ENCODE measurements at places on chromosomes 13 and 19.

- DNase-seq, result peak; percentile 61
These were observed 186.2 kb downstream of the EFNB2 start for GRCh38 chr13:106349080-106349931.

DNA sequence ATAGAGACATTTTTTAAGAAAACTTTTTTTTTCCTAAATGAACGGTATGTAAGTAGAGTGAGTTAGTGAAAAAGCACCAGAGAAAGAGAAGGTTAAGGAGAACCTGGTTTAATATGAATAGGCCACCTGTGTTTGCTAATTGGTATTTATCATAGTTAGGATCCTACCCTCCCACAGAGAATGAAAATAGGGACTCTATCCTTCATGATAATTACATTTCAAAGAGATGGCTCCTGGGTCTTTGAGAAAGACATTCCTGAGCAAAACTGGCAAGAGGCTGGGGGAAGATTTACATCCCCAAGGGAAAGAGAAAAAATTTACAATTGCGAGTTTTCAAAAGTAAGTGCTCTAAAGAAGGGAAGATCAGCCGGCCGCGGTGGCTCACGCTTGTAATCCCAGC lies 1284.5 kb downstream of the SLITRK1 start:
- no peak for DNase-seq

DNA sequence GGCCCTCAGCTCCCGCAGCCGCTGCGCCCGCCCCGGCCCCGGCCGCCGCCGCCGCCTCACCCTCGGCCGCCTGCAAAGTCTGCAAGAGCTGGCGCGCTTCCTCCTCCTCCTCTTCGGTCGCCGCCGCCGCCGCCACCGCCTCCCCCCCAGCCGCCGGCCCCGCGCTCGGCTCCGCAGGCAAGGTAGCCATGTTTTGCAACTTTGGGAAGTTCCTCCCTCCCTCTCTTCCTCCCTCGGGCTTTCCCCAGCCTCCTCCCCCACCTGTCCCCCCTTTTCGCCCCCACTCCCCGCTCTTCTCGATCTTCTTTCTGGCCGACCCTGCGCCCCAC lies 433 bp downstream of the SIX5 start:
- no peak for DNase-seq

DNA sequence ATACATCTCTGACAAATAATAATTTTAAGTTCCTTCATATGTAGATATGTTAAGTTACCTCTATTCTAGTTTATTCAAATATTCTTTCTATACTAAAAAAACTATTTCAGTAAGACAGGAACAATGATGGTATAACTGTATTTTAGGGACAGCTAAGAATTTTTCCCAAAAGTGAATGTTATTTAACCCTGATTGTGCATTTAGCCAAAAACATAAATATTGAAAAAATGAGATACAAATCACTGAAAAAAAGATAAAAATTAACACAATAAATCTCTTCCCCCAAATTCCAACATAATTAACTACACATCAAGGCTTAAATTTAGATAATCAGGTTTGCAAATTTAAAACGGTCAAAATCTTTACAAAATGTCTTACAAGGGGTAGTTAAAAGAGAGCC lies 58.1 kb downstream of the KCNRG start:
- no peak for DNase-seq

- DNase-seq, result peak; percentile 87
These were observed at the start of gene MCOLN1 for GRCh38 chr19:7522072-7522922. Gene MCOLN1 (plus strand): TSS chr19:7522624. CDS start chr19:7522751, 127 bp downstream.

DNA sequence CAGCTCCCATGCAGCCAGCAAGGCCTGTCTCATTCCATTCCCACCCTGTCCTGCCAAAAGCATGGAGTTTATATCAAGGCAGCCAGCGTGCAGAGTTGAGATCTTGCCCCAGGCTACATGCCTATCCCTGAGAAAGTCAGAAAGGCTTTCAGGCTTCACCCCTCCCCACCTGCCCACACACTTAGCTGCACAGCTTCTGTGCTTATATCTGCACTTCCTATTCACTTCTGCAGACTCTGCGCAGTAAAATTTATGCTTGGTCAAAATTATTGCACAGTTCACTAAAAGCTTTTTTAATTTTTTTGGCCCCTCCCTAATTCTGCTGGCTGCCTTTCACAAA lies 12.5 kb upstream of the ZNF675 start:
- DNase-seq, result no peak

DNA sequence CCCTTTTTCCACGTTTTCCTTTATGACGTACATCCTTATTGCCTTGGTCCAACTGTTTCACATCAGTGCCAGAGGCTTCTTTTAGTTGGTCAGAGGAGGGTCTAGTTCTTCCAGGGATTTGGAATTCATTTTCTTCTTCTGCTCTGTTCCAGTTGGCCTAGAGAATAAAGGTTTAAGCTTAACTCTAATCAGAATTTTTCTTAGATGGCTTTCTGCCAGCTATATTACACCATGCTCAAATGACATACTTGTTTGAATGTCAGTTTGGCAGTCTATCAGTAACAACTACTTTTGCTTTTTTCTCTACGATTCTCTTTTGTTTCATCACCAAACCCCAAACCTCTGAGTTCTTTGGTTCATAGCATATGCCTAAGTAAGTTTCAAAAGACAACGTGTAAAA lies 16.8 kb downstream of the SPART start:
- no peak for DNase-seq

- DNase-seq, result peak; percentile 64
These were observed 6.0 kb upstream of the BCL3 start for GRCh38 chr19:44742330-44743061.

DNA sequence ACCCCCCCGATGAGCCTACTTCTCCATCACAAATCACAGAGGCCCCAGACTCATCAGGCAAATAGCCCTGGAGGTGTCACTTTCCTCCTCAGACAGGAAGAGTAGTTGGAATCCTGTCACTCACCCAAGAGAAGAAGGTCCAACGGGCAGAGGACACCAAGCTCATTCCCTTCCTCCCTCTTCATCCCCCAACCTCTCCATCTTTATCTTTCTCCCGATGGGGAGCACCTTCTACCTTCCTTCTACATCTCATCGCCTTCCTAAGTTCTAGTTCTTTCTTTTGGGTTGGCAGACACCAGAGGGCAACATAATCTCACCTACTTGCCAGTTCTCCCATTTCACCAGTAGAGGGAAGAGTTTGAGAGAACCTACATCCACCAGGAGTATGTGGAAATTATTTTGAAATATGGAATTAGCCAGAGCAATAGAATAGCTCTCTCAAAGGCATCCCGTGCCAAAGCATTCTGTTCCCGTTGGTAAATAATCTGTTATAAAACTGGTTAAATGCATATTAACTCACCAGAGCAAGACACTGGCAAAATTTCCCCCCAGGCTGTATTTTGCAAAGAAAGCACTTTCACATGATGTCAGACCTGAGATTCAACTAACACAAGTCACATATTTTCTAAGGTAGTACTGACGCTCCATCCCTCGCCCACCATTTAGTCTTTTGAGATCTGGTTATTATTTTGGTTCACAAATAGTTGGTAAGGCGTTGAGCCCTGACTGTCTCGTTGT lies 55.0 kb downstream of the ZIC5 start:
- DNase-seq, result peak; percentile 67

DNA sequence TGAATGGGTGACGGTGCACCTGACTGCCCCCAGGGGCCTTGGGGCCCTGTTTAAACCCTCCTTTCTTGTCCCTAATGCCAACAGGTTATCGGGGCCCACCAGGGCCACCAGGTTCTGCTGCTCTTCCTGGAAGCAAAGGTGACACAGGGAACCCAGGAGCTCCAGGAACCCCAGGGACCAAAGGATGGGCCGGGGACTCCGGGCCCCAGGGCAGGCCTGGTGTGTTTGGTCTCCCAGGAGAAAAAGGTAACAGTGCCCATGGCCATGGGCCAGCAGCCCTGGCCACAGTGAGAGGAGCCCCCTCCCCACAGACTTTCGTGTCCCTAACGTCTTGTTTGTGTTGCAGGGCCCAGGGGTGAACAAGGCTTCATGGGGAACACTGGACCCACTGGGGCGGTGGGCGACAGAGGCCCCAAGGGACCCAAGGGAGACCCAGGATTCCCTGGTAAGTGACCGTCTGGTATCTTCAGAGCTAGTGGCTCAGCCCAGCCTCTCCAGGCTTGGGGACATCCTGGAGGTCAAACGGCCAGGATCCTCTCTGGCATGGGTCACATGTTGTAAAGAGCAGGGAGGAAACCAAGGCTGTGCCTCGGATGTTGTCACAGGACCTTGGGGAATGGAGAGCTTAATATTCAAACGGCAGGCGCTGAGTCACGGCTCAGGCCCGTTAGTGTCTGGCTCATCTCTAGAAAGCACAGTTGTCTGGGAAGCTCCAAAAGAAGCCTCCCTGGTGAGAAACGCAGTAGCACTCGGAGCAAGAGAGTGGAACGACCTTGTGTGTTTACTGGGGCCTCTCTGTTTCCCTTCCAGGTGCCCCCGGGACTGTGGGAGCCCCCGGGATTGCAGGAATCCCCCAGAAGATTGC lies 58.3 kb downstream of the RAB20 start:
- DNase-seq, result no peak

DNA sequence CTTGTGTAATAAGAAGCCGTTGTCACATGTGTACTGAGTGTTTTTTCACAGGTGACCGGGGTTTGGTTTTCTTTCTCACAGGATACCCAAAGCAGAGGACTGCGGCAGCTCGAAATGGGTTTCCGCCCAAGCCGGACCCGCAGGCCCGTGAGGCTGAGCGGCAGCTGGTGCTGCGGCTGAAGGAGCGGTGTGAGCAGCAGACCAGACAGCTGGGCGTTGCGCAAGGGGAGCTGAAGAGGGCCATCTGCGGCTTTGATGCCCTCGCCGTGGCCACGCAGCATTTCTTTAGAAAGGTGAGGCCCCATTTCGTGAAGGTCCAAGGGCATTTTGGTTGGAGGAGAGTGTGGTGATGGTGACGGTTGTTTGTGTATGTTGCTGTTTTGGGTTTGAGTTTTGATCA lies 236.3 kb downstream of the SLC7A1 start:
- DNase-seq, result no peak

DNA sequence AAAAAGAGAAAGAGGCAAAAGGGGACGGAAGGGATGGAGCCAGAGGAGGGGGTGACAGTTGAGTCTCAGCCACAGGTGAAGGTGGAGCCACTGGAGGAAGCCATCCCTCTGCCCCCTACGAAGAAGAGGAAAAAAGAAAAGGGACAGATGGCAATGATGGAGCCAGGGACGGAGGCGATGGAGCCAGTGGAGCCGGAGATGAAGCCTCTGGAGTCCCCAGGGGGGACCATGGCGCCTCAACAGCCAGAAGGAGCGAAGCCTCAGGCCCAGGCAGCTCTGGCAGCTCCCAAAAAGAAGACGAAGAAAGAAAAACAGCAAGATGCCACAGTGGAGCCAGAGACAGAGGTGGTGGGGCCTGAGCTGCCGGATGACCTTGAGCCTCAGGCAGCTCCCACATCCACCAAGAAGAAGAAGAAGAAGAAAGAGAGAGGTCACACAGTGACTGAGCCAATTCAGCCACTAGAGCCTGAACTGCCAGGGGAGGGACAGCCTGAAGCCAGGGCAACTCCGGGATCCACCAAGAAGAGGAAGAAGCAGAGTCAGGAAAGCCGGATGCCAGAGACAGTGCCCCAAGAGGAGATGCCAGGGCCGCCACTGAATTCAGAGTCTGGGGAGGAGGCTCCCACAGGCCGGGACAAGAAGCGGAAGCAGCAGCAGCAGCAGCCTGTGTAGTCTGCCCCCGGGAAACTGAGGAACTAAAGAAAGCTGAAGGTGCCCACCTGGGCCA lies 2.5 kb downstream of the POLR1G start:
- no peak for DNase-seq

- peak; percentile 58 for DNase-seq
These were observed 40.8 kb downstream of the BBC3 start for GRCh38 chr19:47190167-47190727.

DNA sequence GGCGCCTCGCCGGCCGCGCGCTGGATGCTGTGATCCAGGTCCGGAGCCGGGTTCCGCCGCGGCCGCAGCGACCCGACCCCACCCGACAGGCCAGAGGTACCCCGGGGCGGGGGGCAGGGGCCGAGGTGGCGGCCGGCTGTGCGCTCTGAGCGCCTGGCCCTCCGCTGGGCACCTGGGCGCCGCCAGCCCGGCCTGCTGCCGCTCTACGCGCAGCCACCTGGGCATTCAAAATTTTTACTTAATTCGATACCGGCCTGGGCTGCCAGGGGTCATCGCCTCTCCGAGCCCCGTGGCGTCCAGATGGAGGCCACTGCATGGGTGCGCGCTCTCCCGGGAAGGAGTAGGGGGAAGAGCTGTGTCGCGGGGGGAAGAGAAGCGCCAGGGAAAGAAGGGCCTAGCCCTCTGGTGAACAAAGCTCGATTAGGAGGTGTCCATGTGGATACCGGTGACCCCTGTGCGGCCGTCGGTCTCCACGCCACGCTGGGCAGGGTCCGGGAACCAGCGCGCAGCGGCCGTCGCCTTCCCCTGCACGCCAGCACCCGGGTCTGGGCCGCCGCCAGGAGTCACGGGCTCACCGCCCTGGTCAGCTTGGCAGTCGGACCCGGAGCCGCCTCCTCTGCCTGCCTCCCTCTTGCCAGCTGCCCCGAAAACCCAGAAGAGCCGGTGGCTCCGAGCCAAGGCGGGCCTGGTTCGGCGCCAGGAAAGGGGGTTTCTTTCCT lies 666 bp downstream of the BIVM start:
- DNase-seq, result no peak

DNA sequence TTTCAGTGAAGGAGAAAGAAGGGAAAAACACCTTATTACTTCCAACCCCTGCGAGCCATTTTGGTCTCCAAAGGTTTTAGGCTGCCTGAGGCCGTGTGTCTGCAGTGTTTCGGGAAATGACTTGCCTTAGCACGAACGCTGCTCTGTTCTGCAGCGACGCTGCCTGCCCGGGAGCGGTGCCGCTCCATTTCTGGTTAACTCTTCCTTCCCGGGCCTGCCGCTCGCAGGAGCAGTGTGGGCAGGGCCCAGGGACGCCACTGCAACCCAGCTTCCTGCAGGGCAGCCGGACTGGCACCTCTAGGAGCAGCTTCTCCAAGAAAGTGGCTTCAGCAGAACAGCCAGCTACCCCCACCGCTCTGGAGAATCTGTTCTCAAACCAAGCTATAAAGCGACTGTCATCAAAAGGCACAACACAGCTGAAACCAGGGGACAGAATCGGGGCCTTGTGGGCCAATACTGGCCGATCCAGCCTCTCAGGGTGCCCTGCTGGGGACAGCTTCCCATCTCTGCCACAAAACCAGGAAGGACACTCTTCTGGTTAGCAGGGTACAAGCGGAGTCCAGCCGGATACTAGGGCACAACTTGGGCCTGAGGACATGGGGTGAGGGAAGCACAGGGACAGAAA lies 72.2 kb downstream of the KCTD15 start:
- no peak for DNase-seq

DNA sequence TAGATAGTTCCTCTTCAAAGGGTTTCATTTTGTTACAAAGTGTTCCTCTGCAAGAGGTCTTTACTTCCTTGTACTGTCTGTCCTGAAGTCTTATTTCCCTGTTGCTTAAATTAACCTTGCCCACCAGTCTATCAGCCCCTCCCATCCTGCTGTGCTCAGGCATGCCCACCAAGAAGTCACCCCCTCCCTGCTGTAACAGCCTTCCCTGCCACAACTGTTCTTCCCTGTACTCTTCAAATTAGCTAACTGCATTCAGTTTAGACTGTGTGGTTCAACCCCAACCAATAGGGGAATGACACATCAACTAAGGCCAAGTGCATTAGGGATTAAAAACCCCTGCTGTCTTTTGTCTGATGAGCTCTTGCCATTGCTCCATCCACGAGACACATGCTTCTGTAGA lies 34.4 kb upstream of the ZNF562 start:
- DNase-seq, result no peak

- no peak for DNase-seq
These were observed 302.8 kb downstream of the EFNB2 start for GRCh38 chr13:106232681-106233080.

- DNase-seq, result no peak
These were observed 6.1 kb upstream of the ZNF543 start for GRCh38 chr19:57314146-57314545.

Data from RCC 7860 (cell line).